ENCODE measurements at places on chromosomes 11 and 22. TPM values are rescaled to one million over a fixed set of nuclear protein-coding genes. Genes with fewer than 3 reads are reported as not detected.

HTR3A gene
- 1.5 TPM for polyA plus RNA-seq

OR4C5 gene
- not detected for polyA plus RNA-seq

ALDH3B1 gene
- 6.2 TPM for polyA plus RNA-seq

TRIM49C gene
- not detected for polyA plus RNA-seq

TCN2 gene
- 28.7 TPM for polyA plus RNA-seq

- H3K27ac ChIP-seq: no peak overlapping the region
- H3K36me3 ChIP-seq: peaks cover 11% of the 10 kb centered on the region
- no peak overlapping the region for H3K4me3 ChIP-seq
- no peak for DNase-seq
- no peaks in the 10 kb centered on the region for H3K4me1 ChIP-seq
Observed at GRCh38 chr22:31846161-31847115, 92.6 kb downstream of the DEPDC5 start.

DNA sequence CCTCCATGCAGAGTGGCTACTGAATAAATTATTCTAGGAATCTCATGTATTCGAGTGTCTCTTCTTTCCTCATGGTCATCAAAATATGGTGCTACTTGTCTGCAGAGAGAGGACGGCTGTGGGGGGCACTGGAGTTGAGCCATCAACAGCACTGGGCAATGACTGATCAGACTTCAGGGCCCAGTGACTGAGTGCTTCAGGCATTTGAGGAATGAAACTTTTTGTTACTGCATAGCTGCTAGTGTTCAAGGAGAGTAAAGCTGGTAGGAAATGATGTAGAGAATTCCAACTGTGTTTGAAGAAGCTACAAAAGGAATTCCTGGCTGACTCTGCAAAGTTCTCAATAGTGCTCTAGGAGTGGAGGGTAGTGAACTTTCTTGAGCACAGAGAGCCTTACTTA lies 277.7 kb downstream of the CADM1 start:
- H3K27me3 ChIP-seq: no peaks in the 10 kb centered on the region
- H3K4me1 ChIP-seq: peaks cover 4% of the 10 kb centered on the region
- H3K4me3 ChIP-seq: no peak overlapping the region
- H3K27ac ChIP-seq: no peak overlapping the region
- H3K36me3 ChIP-seq: no peaks in the 10 kb centered on the region
- no peak for DNase-seq

DNA sequence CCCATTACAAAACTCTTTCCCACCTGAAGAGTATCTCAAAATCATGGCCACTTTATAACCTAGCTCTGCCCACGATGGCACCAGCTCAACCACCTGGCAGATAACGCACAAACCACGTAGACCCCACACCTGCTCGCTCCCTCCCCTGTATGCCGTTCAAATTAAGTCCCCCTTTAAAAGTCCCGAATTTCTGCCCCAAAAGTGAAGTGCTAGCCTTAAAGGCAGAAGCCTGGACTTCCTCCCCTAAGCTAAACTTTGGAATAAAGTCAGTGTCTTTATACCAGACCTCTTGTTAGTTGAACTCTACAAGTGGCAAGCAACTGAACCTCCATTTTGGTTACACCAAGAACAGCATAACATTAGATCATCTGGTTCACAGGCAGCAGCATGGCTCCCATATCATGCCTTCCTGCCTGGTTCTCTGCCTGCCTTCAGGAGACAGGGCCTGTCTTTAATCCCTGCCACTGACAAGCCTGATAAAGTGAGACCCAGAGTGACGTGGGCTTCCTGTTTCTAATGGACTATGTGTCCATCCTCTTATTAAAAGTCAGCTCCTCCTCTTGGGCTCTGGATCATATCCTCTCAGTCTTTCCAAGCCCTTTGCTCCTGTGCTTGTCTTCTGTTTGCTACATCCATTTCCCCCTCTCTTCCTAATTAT lies 32.6 kb upstream of the NNMT start:
- no peaks in the 10 kb centered on the region for H3K4me1 ChIP-seq
- H3K36me3 ChIP-seq: no peaks in the 10 kb centered on the region
- no peak overlapping the region for H3K27ac ChIP-seq
- DNase-seq: no peak

GRCh38 chr22:30649430-30650007 lies 13.9 kb downstream of the SLC35E4 start:
- no peak overlapping the region for H3K27ac ChIP-seq
- no peaks in the 10 kb centered on the region for H3K27me3 ChIP-seq
- H3K36me3 ChIP-seq: no peaks in the 10 kb centered on the region
- DNase-seq: no peak
- H3K4me3 ChIP-seq: no peak overlapping the region
- H3K4me1 ChIP-seq: no peaks in the 10 kb centered on the region

- DNase-seq: no peak
- H3K4me1 ChIP-seq: no peaks in the 10 kb centered on the region
- no peak overlapping the region for H3K27ac ChIP-seq
- no peaks in the 10 kb centered on the region for H3K27me3 ChIP-seq
Observed at GRCh38 chr11:133311230-133311629, 221.1 kb downstream of the OPCML start.

GRCh38 chr11:126167488-126167887 lies 44.0 kb downstream of the RPUSD4 start:
- no peak for DNase-seq
- H3K4me3 ChIP-seq: no peak overlapping the region
- H3K27me3 ChIP-seq: no peaks in the 10 kb centered on the region
- H3K36me3 ChIP-seq: no peaks in the 10 kb centered on the region

- H3K27ac ChIP-seq: no peak overlapping the region
- H3K4me3 ChIP-seq: no peak overlapping the region
- H3K4me1 ChIP-seq: no peaks in the 10 kb centered on the region
- H3K27me3 ChIP-seq: no peaks in the 10 kb centered on the region
- H3K36me3 ChIP-seq: no peaks in the 10 kb centered on the region
- DNase-seq: no peak
Observed at GRCh38 chr11:20966489-20966888, 297.1 kb downstream of the NELL1 start.

DNA sequence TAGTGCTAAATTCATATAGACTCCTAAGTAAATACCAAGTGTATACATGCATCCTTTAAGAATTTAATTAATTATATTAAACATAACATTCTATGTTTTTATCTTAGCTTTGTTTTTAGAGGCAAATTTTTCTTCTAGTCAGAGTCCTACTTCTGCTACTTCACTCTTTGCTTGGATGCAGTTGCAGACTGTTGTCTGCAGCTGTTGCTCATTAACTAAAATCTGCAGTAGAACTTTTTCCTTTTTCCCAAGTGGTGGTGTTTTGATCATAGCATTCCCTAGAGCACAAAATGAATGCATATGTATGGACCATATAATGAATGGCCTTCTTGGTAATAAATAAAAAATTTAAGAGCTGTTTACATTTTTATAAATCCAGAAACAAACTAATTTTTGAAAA lies 198.3 kb downstream of the CASP12 start:
- DNase-seq: no peak
- no peak overlapping the region for H3K4me3 ChIP-seq
- H3K4me1 ChIP-seq: no peaks in the 10 kb centered on the region
- H3K27ac ChIP-seq: no peak overlapping the region
- no peaks in the 10 kb centered on the region for H3K27me3 ChIP-seq

- DNase-seq: peak; percentile 90
- no peaks in the 10 kb centered on the region for H3K36me3 ChIP-seq
- peaks cover 15% of the 10 kb centered on the region for H3K4me1 ChIP-seq
- H3K27me3 ChIP-seq: no peaks in the 10 kb centered on the region
Observed at GRCh38 chr11:10351765-10352641, 47.1 kb downstream of the ADM start.

DNA sequence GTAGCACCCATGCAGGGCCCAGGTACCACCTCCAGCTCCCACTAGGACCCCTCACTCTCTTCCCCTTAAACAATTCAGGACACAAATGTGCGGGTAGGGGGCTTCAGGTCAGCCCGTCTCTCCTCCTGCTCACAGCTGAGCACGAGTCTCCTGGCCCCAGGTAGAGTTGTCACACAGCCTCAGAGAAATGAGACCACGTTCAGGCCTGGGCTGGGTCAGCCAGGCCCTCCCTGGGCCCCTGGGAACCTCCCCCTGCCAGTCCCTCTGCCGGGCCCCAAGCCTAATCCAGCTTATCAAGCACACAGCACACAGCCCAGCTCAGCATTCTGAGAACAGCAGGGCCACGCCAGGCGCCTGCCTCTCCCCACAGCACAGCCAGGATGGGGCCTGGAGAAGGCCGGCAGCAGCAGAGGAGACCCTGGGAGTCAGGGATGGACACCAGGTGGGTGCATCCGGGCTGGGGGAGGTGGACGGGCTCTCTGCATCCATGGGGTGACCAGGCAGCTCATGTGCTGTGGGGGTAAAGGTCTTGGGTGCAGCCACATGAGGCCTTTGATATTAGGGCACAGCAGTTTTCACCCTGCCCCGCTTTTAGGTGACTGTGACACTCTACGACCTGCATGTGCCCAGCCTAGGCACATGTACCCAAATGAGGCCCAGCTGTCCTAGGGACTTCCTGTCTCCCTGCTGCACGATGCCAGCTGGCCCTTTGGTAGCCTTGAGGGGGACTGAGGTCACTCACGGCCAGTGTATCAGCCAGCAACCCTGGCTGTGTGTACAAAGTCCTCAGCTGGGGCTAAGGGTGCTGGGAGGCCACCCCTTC lies 87.0 kb downstream of the MORC2 start:
- H3K36me3 ChIP-seq: no peaks in the 10 kb centered on the region
- DNase-seq: no peak
- H3K4me3 ChIP-seq: no peak overlapping the region
- H3K4me1 ChIP-seq: no peaks in the 10 kb centered on the region
- H3K27me3 ChIP-seq: no peaks in the 10 kb centered on the region

DNA sequence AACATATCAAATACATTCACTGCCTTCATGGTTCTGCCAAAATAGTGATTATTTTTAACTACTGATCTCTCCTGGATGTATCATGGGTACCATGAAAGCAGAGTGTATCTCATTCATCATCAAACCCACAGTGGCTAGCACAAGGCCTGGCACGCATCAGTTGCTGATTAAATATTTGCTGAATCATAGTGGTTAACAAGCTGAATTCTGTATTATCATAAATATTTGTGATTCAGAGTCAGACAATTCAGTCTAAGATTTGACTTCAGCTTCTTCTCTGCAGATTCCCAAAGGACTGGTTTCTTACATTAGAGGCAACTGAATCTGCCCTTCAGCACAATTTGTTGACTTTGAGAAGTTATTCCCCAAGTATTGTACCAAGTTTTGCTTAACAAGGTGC lies 715.8 kb upstream of the LRRC4C start:
- no peaks in the 10 kb centered on the region for H3K36me3 ChIP-seq
- H3K4me1 ChIP-seq: no peaks in the 10 kb centered on the region
- H3K4me3 ChIP-seq: no peak overlapping the region
- H3K27me3 ChIP-seq: no peaks in the 10 kb centered on the region
- DNase-seq: no peak

DNA sequence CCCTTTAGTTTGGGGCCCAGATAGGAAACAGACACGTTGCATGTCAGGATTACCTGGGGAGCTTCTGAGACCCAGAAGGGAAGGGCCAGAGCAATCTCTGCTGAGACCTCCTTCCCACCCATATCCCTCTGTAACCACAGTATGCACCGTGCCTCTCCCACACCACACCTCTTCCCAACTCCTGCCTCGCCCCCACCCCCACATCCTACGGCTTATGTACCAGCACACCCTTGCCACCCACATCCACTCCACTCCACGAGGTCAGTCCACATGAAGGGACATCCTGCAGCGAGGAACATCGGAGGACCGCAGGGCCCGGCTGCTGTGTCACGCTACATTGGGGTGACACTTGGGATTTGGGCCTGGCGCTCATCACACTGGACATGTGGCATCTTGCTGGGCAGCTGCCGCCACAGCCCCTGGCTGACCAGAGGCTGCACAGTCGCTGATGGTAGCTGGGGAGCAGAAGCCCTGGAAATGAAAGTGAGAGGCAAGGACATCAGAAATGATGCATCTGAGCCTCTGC lies 118.3 kb upstream of the LMO1 start:
- no peaks in the 10 kb centered on the region for H3K27me3 ChIP-seq
- no peaks in the 10 kb centered on the region for H3K4me1 ChIP-seq
- H3K27ac ChIP-seq: no peak overlapping the region
- H3K36me3 ChIP-seq: no peaks in the 10 kb centered on the region

GRCh38 chr22:35330258-35330861 lies 30.7 kb downstream of the TOM1 start:
- peak overlapping the region; percentile 68 for H3K27ac ChIP-seq
- no peak overlapping the region for H3K4me3 ChIP-seq
- peaks cover 34% of the 10 kb centered on the region for H3K36me3 ChIP-seq
- peak; percentile 98 for DNase-seq
- peaks cover 17% of the 10 kb centered on the region for H3K4me1 ChIP-seq

DNA sequence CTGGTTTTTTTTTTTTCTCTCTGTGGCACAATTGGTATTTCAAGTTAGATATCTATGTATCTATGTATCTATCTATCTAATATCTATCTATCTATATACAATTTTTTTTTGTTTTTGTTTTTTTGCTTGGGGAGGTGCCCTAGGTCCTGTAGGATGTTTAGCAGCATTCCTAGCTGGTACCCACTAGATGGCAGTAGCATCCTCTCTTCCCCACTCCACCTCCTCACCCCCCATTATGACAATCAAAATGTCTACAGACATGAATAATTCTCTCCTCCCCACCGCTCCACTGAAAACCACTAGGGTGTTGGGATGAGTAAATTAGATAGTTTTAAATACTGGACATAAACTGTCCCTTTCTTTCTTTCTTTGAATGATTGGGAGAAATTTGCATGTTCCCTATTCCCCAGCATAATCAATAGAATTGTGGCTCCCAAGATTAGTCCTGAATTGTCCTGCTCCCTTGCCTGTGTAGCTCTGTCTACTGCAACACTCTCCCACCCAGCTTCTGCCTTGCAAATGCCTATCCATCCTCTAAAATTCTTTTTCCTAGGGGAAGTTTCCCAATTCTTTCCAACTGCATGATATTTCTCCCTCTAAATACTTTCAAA lies 1152.4 kb downstream of the LRRC4C start:
- H3K36me3 ChIP-seq: no peaks in the 10 kb centered on the region
- no peak overlapping the region for H3K4me3 ChIP-seq
- no peak overlapping the region for H3K27ac ChIP-seq
- no peak for DNase-seq
- H3K4me1 ChIP-seq: no peaks in the 10 kb centered on the region

DNA sequence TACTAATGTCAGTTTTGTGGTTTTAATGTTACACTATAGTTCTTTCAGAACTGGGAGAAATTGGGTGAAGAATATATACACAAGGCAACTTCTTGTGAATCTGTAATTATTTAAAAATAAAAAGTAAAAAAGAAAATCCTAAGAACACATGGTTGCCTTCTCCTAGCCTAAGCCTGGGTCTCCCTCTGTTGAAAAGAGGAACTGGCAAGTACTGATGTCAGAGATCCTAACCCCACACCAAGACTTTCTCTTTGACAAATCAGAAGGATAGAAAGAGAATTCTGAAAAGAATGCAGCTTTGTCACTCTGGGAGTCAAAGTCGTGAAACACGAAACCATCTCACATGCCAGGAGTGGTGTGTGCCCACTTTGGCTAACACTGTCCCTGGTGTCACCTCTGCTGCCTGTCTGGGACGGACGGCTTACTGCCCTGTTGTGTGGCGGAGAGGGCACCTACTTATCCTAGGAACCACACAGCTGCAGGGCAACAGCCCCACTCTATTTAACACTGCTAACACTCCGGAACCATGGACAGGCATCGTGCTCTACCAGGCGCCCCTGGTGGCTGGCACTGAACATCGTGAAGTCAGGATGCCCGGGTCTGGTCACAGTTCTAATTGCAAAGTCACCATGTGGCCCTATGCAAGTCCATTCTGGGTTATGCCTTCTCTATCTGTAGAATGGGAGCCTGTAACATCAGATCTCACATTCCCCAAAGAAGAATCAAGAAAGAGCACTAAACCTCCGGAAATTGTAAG lies 108.7 kb upstream of the CD82 start:
- no peak for DNase-seq
- H3K27ac ChIP-seq: no peak overlapping the region
- H3K36me3 ChIP-seq: no peaks in the 10 kb centered on the region
- H3K4me3 ChIP-seq: no peak overlapping the region
